CD4-positive, alpha-beta T cell treated with Interferon alpha-2 for 1 hour (primary cell): ENCODE measurements at places on chromosomes 11 and 22.

GRCh38 chr22:43185860-43186261 is 1.1 kb downstream of the TTLL12 start:
- DNase-seq: no peak

DNA sequence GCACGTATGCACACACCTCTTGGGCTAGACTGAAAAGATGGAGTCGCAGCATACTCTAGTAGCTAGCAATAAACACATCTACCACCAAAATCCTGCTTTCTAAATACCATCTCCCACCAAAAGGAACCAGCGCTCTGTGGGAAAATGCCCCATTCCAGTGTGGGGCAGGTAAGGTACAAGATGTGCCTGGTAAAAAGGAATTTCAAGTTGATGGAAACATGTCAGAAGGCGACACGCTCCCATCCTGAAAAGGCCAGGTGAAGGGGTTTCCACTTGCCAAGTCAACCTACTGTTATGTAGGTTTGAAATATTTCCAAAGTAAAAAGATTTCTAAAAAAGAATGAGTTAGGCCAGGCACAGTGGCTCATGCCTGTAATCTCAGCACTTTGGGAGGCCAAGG is 8.8 kb downstream of the DGCR2 start:
- no peak for DNase-seq

- no peak for DNase-seq
Measured at GRCh38 chr22:21108379-21109115, 62.8 kb downstream of the LRRC74B start.

GRCh38 chr11:2517386-2518064 is 72.7 kb downstream of the KCNQ1 start:
- peak; percentile 0 for DNase-seq

DNA sequence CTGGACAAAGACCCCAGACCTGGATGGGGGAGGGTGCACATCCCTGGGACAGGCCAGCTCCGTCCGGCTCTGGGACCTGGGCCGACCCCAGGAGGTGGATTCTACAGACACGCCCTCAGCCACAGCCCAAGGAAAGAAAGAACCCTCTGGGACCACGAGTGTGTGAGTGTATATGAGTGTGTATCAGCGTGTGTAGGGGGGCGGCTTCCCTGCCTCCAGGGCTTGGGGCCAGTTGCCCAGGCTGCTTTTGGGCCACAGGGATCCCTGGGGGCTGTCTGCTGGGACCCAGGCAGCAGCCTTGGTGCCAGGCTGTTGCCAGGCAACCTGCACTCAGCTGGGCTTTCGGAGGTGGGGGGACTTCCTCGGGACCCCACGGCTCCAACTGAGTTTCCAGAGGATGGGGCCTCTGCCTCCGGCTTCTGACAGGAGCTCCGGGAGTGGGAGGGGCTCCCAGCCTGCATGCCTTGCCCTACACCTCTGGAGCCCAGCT is 8.9 kb downstream of the DUSP8 start:
- no peak for DNase-seq

DNA sequence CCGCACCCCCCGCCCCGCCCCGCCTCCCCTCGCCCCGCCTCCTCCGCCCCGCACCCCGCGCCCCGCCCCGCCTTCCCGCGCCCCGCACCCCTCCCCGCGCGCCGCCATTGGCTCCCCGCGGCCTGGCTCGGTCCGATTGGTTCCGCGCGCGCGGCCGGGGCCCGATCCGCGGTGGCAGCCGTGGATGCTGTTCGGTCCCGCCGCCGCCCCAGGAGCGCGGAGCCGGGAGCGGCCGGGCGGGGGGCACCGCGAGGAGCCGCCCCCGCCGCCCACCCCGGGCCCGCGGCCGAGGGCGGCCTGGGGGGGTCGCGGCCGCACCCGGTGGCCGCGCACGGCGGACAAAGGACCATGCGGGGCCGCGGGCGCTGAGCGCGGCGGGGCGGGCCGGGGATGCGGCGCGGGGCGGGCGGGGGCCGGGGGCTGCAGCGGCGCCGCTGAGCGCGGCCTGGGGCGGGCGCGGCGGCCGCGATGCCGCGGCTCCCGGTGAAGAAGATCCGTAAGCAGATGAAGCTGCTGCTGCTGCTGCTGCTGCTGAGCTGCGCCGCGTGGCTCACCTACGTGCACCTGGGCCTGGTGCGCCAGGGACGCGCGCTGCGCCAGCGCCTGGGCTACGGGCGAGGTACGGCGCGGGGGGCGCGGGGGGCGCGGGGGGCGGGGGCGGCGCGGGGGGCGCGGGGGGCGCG is at the start of gene B4GALNT4:
Gene B4GALNT4 (plus strand): TSS at position 164 of the 683 bp plus-strand sequence. CDS start 305 bp downstream, at position 469.
- no peak for DNase-seq

- DNase-seq: no peak
Measured at GRCh38 chr22:50118557-50119168, 28.9 kb downstream of the MOV10L1 start.

GRCh38 chr11:128547946-128548648 is 39.3 kb downstream of the ETS1 start:
- no peak for DNase-seq
